ENCODE measurements at places on chromosomes 7 and 10. TPM values are rescaled to one million over a fixed set of nuclear protein-coding genes. Genes with fewer than 3 reads are reported as not detected.
A peak's percentile ranks its signal among the peaks of the same experiment; 100 is the strongest.

GRCh38 chr7:1402110-1402790 lies 57.0 kb downstream of the MICALL2 start:
- no peak for DNase-seq

The CHAT gene
- total RNA-seq = not detected

DNA sequence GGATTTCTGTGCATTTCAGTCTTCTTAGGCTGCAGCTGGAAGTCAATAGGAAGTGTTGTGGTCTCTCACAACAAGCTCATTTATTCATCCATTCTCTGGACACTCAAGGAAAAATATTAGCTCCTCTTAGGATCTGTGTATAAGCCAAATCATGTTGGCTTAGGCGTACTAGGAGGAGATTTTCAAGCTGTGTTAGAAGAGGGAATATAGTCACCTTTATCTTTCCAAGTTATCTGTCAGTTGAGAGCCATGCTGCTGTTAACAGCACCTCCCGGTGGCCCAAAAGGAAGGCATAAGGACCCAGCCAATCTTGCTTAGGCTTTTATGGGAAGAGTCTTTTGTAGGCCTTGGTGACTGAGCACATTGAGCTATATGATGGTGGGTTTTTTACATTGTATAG lies 220.0 kb downstream of the LRMDA start:
- DNase-seq = no peak

DNA sequence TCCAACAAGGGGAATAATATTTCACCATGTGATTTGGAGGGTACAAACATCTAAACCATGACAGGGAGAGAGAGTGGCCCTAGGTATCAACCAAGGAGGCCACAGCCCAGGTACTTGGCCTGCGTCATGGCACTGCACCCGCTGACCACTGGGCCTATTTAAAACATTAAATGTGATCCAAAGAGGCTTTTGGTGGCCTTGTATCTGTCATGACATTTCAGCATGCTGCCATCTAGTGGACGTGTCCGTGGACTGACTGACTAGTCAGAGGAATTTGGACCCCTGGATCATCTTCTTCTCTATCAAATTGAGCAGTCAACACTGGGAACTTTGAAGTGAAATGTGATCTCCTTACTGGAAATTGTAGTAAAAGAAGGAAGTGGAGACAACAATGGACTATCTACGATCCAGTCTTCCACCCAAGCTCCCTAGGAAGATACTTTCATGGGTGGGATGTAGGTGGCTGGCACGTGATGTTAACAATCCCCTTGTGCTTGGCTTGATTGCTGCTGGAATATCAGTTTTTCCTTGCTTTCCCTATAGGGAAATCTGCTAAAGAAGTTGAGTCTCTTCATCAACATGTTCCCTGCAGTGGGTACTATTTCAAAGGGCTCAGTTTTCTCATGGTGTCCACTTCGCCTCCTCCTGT lies 24.6 kb upstream of the ITGA8 start:
- peak; percentile 23 for DNase-seq

DNA sequence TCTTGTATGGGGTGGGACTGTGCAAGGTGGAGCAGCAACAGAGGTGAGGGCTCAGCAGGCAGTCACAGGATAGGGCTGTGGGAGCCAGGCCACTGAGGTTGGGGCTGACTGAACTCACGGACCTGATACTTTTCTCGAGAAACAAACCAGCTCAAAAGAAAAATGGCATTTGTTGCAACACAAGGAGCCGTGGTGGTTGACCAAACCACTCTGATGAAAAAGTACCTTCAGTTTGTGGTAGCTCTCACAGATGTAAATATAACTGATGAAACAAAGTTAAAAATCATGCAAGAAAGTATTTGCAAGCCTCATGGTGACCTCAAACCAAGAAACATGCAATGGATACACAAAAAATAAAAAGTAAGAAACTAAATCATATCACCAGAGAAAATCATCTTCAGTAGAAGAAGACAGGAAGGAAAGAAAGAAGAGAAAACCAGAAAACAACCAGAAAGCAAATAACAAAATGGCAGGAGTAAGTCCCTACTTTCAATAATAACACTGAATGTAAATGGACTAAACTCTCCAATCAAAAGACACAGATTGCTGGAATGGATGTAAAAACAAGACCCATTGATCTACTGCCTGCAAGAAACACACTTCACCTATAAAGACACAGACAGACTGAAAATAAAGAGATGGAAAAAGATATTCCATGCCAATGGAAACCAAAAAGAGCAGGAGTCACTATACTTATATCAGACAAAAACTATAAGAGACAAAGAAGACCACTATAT lies 48.9 kb upstream of the DUSP5 start:
- no peak for DNase-seq

DNA sequence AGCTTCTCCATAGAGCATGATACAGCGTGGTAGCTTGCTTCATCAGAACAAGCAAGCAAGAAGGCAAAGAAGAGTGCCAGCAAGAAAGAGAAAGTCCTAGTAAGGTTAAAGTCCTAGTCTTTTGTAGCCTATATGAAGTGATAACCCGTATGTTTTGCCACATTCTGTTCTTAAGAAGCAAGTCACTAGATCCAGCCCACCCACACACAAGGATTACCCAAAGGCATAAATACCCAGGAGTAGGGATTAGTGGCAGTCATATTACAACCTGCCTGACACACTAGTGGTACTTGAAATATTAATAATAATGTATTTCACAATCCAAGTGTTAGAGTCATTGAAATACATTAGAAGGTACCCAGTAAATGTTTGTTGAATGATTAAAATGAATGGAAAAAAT lies 285.5 kb downstream of the HPSE2 start:
- DNase-seq = no peak

DNA sequence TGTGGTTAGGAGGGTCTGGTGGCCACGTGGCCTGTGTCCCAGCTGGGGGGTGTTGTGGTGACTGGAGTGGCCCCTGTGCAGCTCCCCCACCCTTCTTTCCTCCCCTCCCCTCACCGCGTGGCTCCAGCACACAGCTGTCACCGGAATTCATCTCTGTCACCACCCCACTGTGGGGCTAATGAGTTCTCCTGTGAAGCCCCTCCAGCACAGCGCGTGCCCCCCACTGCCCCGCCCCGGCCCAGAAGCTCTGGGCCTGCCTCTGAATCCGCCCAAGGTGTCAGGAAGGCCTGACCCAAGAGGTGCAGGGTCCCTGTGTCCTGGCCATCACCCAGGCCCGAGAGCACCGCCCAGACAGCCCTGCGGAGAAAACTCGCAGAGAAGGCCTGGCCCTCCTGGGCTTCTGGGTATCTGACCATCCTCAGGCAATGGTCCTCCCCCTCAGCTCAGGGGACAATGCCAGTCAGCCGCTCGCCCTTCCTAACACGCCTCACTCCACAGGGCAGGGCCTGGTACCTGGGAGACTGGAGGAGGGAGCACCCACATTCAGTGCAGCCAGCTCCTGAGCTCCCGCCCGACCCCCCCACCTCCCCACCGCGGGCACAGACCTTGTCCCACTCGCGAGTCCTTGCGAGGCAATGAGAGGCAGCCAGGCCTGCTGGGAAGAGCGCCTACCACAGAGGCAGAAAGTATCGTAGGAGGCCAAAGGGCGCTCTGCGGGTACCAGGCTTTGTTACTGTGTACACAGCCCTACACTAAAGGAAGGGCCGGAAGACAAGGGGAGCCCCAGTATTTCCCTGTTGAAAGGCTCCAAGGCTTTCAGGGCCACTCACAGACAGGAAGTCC lies 38.2 kb downstream of the GBX1 start:
- DNase-seq = no peak

DNA sequence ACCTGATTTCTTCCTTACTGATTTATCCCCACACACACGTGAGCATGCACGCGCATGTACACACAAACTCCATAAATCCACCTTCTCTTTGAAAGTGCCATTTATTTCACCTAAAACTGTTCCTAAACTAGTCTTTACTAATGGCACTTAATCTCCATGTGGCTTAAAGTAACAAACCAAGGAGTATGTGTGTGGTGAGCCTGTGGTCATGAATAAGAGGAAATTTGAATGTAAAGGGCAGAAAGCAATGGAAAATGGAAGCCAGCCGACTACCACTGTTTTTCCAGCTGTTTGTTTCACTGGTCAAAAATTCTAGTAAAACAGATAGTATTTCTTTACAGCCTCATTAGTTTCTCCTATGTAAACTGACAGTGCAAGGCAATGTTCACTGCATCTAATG lies 23.8 kb downstream of the SEMA3C start:
- no peak for DNase-seq

Data from epithelial cell of proximal tubule (primary cell).